ENCODE measurements at places on chromosomes 7 and 10.

- DNase-seq = no peak
Measured at GRCh38 chr7:137839903-137840779, 6.6 kb downstream of the DGKI start.

- no peak for DNase-seq
Measured at GRCh38 chr7:84248267-84248666, 53.7 kb upstream of the SEMA3A start.

DNA sequence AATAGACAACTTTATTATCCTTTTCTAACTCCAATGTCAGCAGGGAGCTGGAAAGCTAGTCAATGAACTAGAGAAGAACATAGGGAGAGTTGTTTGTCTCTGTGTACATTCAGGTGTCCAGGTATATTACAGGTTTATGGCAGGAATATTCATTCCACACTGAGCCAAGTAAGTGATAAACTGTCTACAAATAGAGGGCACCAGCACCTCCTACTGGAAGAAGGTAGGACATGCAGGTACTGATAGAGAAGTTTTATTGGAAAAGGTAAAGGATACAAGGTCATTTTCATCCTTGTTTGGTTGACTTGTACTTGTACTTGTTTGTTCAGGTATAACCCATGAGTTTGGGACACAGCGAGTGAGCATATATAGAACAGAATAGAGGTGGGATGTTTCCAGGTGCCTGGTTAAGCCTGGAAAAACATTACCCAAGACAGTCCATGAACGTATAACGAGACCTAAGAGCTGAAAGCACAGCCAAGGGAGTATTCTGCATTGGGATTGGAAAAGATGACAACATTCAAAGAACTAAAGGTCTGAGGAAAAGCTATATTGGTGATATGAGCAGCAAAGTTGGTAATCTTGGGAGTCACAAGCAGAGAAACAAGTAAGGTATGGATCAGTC lies 61.4 kb upstream of the PPP1R3C start:
- peak; percentile 59 for DNase-seq

DNA sequence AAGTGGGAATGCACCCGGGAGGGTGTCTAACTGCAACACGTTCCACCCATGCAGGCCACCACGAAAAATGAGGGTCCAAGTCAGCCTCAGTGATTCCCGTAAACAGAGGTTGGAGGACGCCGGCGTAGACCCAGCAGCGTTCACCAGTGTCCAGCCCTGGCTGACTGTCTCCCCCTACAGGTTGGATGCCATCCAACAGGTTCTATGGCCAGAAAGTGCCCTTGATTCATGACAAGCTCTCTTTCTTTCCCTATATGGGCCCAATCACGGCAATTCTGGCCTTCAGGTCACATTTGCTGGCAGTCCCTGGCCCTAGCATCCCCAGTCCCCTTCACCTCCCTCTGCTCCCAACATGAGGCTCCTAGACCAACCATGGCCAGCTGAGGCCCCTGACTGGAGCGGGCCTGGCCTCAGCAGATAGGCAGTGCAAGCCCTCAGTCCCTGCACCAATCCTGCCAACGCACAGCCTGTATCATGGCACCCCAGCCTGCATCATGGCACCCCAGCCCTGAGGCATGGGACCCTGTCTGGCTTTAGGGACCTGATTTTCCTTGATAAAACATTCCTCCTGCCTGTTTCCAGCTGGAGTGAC lies 227.4 kb downstream of the GRID1 start:
- no peak for DNase-seq

DNA sequence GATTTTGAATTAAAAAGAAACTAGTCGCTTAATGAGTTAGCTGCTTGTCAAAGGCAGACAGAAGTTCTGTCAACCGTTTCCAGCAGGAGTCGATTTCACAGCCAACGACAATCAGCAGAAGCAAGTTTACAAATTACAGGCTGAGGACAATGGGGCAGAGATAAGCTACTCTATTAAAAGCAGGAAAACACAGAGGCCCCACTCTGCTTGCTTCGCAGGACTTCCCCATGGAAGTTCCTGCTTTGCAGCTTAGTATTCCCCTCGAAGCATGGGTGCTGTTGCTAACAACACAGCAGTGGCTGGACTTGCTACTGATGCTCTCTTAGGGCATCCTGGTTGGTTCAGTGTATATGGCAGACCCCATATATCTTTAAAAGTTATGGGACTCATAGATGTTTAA lies 50.8 kb upstream of the KLF6 start:
- DNase-seq = no peak
